ENCODE measurements at places on chromosomes 13 and 19.

- no peak for DNase-seq
Measured at GRCh38 chr13:75220861-75221260, 261.1 kb downstream of the TBC1D4 start.

DNA sequence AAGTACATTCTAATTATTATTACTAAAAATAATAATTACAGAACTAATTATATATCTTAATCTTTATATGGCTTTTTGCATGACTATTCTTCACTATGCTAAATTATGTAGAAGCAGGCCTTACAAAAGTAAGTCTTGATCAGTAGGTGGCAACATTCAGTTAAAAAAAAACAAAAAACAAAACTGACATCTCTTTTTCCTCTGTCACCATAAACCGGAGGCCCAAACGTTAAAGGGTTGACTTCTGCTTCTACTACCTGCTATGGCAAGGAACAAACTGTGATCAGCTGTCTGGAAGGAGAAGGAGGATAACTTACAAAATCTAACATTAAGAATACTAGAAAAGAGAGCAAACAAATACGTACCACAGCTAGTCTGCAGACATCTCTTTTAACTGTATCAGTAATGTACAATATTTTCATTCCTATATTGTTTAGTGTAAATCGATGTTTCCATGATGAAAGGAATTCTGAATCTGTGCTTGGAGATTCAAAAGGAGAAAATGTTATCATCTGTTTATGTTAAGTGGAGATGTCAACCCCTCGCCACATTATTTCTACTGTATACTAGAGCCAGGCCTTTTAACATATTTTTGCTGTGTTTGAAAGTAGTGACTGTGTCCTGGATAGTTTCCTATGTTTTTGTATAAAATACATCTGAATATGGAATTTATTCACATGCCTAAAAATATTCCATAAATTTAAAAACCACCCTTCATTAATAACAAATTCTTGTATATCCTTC, 1525.4 kb downstream of the SLITRK1 start:
- no peak for DNase-seq

DNA sequence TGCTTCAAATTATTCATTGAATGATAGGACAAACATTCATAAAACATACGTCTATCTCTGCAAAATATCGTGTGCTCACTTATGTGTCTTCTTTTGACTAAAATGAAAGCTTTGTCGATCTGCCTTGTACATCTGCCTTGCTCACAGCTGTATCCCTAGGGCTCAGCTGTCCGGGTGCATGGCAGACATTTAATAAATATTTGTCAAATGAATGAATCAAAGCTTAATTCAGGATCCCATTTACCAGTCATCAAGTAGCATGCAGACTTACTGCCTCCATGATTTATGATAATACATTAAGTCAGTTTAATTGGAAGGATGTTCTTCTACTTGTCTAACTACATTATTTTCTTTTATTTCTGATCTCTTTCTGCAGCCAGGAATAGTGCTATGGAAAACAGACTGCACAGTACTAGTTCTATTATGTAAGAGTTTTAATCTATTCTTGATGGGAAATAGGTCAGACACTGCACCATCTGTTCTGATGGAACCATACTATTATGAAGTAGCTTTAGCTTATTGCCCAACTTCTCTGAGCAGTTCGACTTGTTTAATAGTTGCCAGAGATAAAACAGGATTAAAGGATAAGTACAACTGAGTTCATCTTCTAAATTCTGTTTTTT, 13.2 kb downstream of the SLC46A3 start:
- DNase-seq: no peak

DNA sequence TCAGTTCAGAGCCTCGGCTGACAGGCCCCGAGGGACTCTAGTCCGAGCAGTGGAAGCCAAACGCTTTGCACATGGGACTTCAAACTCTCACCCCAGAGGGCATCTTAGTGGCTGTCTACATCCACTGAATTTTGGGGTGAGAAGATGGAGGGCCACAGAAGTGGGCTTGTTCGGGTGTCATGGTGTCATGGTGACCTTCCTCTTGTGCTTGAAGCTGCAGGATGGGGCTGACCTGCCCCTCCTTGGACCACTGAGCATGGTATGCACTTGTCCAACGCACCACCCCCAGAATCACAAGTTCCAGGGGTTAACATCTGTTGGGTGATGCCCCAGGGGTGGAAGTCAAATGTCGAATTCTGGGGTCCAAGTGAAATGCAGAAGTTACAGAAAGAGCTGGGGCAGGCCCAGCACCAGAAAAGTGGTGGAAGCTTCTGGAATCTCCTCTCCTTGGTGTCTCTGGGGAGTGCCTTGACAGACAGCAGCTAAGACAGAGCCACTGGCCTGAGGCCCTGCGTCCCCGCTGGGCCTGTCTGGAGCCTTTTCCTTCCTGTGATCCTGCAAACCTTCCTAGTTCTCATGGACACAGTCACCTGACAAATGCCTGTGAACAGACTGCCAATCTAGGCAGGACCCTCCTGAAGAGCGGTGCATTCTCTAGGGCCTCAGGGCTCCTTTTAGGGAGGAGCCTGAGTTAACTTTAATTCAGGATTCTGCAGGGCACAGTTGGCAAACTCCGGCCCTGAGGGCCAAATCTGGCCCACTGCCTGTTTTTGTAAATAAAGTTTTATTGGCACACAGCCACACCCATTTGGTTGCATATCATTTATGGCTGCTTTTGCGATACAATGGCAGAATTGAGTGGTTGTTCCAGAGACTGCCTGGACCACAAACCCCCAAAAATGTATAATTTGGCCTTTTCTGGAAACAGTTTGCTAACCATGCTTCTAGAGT, 65.1 kb upstream of the RANBP3 start:
- no peak for DNase-seq

GRCh38 chr19:6091771-6092291, 18.5 kb downstream of the RFX2 start:
- no peak for DNase-seq

- no peak for DNase-seq
Measured at GRCh38 chr13:95697052-95697680, 20.2 kb downstream of the DNAJC3 start.
